ENCODE measurements at places on chromosomes 4 and X.
A peak's percentile ranks its signal among the peaks of the same experiment; 100 is the strongest.

- no peak for DNase-seq
These were observed 16.3 kb upstream of the PLCXD1 start for GRCh38 chrX:264634-265455.

DNA sequence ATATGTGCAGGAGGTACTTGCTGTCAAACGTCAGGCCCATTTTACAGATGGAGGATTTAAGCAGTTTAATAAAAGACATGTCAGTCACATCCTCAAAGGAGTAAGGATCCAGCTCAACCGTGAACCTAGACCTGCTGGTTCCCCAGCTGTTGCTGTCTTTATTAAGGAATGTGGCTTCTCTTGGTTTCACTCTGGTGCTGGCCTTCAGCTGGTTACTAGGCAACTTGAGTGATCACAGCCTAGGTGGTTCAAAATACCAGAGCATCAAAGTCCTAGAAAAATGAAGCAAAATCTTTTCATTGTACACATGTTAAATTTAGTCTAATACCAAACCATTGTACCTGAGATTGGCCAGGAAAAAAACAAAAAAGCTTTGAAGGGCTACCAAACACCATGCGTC is 32.7 kb upstream of the GLRA2 start:
- DNase-seq, result no peak

GRCh38 chrX:41921492-41922430 is 1.6 kb downstream of the CASK start:
- peak; percentile 8 for DNase-seq

GRCh38 chrX:153474266-153474665 is 3.9 kb upstream of the HAUS7 start:
- DNase-seq, result no peak

GRCh38 chrX:20028588-20028987 is 37.7 kb upstream of the BCLAF3 start:
- no peak for DNase-seq

- DNase-seq, result no peak
These were observed 196.2 kb upstream of the TENT5D start for GRCh38 chrX:80223982-80224579.

GRCh38 chr4:17309567-17310268 is 202.2 kb downstream of the QDPR start:
- no peak for DNase-seq

DNA sequence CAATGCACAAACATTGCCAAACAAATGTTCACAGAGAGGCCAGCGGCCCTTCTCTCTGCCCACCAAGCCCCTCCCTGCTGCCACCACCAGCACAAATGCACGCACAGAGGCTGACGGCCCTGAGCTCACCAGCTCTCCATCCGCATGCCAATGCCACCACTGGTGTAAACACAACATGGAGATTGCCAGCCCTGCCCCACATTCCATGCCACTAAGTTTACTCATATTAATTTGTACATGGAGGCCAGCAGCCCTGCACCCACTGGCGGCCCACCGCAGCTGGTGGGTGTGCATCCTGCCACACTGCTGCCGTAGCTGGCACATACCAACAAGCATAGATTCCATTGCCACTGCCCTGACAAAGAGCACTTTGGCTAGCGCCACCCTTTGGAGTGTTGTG is 124.0 kb downstream of the CYLC1 start:
- DNase-seq, result no peak

- DNase-seq, result no peak
These were observed 17.7 kb upstream of the PPEF2 start for GRCh38 chr4:75919920-75920319.

GRCh38 chr4:21765810-21766407 is 182.7 kb downstream of the KCNIP4 start:
- DNase-seq, result no peak

- no peak for DNase-seq
These were observed 26.2 kb downstream of the MTM1 start for GRCh38 chrX:150594584-150594983.

- DNase-seq, result no peak
These were observed 326.8 kb downstream of the BMPR1B start for GRCh38 chr4:95084584-95084983.

GRCh38 chrX:149898554-149898953 is 17.6 kb downstream of the MAGEA8 start:
- DNase-seq, result no peak

GRCh38 chr4:31190671-31191070 is 470.5 kb downstream of the PCDH7 start:
- no peak for DNase-seq

- no peak for DNase-seq
These were observed 79.3 kb downstream of the NHSL2 start for GRCh38 chrX:71989768-71990426.

DNA sequence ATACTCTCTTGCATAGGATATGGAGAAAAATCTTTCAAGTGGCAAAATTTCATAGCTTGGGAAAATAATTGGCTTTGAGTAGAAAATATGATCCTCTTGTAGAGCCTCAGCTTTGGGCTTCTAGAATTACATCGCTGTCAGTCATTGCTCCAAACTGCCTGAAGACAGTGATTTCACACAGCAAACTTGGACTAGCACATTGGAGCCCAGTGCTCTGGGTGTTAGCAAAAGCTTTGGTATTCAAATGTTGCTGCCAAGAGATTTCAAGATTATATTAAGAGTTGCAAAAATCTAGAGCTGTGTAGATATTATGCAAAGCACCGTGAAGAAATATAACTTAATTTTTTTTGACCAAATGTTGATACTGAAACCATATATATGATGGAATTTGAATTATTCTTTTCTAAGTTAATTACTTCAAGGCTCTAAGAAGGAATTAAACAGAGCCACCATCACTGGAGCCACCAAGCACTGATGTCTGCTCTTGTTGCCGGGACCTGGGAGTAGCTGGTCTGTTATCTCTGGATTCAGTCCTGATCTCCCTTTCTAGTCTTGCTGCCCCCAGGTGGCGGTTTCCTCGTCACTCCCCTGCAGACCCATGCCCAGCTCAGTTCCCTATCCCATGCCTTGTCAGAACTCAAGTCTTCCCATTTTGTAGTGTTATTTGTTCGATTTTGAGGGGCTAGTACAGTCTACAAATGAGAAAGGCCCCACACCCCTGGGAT is 260.7 kb upstream of the SFRP2 start:
- no peak for DNase-seq

GRCh38 chrX:16832301-16832700 is 37.9 kb downstream of the RBBP7 start:
- DNase-seq, result no peak

DNA sequence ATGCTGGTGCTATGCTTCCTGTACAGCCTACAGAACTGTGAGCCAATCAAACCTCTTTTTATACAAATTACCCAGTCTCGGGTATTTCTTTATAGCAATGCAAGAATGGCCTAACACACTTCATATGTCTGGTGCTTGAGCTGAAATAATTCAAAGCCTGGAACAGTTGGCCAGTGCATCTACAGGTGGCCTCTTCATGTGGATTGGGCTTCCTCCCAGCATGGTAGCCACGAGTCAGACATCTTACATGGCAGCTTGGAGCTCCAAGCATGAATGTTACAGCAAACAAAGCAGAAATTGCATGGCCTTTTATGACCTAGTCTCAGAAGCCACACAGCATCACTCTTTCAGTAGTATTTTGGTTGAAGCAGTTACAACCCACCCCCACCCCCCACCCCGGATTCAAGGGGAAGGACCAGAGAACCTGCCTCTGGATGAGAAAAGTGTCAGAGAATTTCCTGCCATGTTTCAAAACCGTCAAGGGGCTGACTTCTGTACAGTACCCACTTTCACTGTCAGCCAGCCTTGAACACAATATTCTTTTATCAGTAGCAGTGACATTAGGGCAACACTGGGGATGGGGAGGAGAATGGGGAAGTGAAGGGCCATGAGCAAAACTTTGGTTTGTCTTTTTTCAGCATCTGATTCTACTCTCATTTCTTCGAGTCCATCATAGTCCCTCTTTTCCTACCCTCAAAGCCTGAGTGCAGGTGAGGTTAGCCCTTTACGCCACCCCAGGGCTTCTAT is 368.7 kb downstream of the BCOR start:
- DNase-seq, result no peak

DNA sequence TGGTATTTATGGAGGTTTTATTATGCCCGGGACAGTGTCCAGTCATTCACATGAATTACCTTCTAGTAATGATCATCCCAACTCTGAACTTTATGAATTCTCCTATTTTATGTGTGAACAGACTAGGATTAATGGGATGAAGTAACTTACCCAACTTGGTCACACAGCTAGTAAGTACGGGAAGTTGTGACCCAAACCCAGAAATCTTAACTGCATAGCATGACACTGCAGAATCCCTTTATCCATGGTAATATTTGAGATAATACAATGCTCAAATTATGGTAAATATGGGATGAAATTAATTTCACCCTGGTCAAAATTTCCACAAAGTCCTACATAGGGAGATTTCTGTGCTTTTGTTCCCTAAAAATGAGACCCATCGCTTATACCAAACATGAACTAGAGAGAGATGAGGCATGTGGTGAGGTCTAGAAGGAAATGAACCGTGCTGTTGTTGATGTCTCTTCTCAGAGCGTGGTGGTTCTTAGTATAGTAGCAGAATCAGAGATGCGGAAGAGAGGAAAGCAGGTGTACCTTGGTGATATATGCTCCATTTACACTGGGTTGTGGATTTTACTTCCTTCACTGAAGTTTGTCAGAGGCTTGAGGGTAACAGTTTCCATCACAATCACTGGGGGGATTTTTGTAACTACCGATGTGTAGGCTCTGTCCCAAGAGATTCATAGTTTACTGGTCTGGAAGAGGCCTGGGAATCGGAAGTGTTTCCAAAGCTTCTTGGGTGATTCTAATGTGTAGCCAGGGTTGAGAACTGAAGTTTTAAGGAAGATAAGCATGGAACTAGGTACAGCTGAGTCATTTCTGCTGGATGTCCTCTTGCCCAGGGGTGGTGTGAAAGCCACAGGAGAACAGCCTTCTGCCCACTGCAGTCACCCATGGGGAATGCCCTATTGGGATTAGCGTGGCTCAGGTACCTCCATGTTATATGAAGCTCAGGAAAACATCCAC is 30.2 kb upstream of the FAM9C start:
- DNase-seq, result no peak

DNA sequence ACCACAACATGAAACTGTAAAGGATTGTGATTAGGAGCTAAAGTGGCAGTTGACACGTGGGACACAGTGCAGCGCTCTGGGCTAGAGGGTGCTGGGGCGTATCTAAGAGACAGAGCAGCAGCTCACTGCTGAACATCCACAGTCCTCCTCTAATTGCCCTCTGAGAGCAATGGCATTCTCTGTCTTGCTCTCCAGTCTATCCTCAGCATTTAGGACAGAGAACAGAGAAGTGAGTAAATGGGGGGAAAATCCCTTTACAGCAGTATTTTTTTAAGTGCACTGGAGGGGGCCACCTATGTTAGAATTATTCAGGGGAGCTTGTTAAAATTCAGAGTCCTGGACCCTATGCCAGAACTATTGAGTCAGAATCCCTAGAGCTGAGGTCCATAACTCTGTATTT is 4.2 kb upstream of the TMEM154 start:
- no peak for DNase-seq

GRCh38 chrX:18607966-18608365 is 63.9 kb downstream of the RS1 start:
- DNase-seq, result no peak

- DNase-seq, result no peak
These were observed 121.9 kb upstream of the DMD start for GRCh38 chrX:33333271-33333670.

DNA sequence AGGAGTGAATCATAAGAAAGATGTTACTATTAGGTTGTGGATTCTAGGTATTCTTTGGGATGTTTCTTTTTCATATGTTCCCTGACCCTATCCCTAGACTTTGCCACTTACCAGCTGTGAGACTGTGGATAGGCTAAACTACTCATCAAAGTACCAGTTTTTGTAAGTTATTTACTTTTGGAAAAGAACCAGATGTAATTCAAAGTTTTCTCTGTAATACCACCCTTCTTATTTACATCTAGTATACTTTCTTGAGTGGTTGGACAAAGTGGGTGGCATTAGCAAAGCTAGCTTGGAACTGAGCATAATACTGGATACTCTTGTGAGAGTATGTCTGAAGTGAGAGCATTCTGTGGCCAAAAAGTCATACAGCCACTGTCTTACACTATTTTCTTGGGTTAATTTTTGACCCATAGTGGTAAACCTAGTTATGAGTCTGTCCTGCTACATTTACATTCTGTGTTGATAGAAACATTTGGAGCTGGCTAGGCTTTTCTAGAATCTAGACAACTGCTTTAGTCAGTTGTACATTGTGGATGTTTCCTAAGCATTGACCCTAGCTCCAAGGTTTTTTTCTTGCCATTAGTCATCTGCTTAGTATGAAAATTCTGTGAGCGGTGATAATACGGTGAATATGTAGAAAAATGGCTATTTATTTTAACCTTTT is 41.7 kb downstream of the KDM6A start:
- DNase-seq, result no peak

GRCh38 chrX:123835661-123836371 is 24.0 kb upstream of the XIAP start:
- no peak for DNase-seq

DNA sequence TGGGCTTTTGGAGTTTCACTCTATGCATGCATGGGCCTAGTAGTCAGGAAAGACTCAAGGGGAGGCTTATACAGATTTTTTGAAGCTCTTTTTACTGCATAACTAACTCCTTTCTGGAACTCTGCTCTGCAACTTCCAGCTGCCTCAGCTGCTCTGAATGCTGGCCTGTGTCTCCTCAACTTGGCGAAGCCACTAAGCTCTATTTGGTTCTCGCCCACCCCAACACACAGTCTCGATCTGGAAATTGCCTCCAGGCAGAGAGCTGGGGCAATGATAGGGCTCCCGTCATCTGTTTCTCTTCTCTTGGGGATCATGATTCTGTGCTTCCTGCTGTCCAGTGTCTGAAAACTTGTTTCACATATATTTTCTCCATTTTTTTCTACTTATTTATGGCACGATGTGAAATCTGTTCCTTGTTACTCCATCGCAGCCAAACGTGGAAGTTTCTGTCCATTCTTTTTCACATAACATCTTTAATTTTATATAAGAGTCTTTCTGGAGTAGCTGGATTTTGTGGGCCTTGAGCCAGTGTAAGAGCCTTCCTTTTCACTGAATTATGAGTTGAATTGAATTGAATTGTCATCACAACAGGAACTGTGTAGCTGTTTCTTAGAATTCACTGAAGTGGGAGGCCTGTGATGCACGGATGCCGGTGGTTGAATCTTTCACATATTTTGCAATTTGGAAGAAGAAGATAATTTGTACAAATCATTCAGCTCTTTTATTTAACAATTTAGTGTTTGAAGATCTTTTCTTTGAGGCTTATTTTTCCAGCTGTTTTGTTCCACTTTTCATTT is 9.0 kb downstream of the ZNF275 start:
- DNase-seq, result peak; percentile 26

DNA sequence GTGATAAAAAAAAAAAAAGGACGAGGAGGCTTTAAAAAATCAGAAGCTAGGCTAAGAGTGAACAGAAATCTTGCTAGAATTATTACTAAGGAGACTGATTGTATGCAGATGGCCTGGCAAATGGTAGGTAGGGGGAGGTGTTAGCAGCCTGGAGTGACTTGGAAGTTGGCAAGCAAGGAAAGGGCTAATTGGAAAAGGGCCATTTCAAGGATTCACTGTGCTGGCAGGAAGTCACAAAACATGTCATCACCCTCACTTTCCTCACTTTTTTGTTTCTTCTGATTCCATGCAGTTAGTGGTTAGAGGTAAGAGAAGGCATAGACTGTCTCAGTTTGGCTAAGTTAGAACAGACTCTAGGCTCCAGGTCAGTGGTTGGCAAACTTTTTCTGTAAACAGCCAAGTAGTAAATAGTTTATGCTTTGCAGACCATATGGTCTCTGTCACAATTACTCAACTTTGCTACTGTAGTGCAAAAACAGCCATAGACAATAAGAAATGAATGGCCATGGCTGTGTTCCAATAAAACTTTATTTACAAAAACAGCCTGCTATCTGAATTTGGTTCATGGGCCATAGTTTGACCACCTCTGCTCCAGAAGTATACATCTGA is 646.5 kb upstream of the ACTRT1 start:
- DNase-seq, result no peak

- no peak for DNase-seq
These were observed 111.3 kb downstream of the MFAP3L start for GRCh38 chr4:169914866-169915265.

All from naive thymus-derived CD8-positive, alpha-beta T cell (primary cell).